NCI-H2029 treated with DMSO at 0.1 percent for 48 hours (cell line): ENCODE measurements at places on chromosomes 7 and 10.

- no peak for DNase-seq
Observed at GRCh38 chr7:318476-318875, 28.5 kb downstream of the FOXL3 start.

DNA sequence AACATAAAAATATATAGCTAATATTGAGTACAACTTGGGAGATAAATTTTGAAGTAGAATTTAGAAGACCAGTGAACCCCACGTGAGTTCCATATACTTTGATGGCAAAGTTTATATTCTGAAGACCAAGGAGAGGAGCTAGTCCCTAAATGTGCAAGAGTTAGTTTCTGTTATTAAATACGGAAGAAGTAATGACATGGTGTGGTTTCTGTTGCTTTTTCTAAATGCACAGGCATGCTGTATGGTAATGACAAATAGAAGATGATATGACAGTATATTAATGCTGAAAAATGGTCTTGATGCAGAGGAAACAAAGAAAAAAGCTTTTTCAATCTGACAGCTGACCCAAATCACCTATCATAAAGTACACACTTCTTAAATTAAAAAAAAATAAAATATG is 101.8 kb downstream of the ST8SIA6 start:
- no peak for DNase-seq

DNA sequence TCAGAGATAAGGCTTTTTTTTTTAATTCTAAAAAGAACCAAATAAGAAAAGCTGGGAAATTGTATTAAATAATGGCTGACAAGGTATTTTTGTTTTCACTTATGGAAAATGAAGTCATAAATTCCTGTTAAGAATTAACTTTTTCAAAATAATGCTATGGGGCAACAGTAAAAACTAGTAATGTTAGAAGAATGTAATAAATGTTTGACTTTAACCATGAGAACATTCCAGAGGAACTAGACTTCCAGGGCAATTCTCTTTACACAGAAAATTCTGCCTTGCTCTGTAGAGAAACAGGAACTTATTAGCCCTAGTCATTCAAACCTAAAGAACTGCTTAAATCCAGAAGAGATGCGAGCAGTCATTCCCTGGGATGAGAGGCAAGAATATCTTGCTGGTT is 571.1 kb downstream of the IPMK start:
- DNase-seq = no peak

DNA sequence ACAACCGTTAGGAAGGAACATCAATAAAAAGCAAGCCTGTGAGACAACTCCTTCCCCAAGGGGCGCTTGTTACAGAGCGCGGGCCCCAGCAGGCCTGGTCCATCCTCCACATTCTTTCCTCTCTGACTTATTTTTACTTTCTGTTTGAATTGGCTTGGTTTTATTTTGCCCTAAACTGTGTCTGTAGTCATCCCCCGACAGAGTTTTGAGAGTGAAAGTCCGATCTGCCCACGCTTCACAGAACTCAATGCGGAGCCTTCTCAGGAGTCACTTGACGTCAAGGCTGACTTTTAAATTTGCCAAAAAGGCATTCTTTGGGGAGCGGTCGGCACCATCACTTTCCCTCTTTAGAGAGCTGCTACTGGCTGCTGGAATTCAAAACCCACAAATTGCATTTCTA is 150.1 kb upstream of the KLF6 start:
- DNase-seq = no peak
